ENCODE measurements at places on chromosomes 3 and 15.

DNA sequence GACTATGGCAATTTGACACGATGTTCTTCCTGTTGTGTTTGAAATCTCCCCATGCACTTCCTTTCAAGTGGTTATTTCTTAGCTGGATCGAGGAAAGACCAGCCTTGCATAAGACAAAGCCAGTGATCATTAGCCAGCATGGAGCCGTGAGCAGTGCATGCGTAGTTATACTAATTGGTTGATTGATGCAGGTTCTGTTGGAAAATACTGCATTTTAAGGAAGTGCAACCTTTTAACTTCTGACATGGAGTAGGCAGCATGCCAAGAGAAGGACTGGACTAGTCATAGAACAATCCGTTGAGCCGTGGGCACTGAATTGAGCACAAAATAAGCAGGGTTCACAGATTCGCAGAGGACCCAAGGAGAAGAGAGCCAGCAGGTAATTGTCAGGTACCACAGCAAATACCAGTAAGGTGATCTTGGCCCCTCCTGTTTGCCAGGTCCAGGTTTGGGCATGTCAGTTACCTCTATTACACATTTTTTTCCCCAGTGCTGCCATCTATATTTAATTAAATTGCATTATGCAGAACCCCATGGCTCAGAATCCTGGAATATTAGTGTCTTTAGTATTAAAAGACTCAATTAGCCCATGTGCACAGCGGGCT, 29.0 kb upstream of the BCL6 start:
- DNase-seq = no peak

GRCh38 chr15:40932156-40932555, 3.0 kb downstream of the DLL4 start:
- no peak for DNase-seq

- DNase-seq = no peak
Observed at GRCh38 chr3:128727996-128728395, 2.0 kb downstream of the RAB7A start.

DNA sequence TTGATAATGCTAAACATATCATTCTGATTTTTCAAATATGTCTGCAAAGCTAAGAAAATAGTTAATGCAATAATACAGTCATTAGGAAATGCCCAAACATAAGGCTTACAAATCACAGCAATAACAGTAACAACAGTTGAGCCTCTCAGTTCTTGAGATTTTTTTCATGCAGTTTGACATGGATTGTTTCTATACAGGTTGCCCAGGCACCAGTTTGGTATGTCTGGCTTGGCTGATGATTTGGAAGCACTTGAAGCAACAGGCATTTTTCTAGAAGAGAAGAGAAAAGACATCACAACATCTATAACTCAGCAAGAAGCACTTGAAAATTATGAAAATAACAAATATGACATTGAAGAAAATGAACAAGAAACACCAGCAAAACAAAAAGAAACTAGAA, 78.7 kb upstream of the COL6A5 start:
- no peak for DNase-seq

GRCh38 chr3:13708871-13709595, 160.1 kb downstream of the FBLN2 start:
- no peak for DNase-seq

GRCh38 chr15:77187751-77188464, 117.0 kb upstream of the TSPAN3 start:
- DNase-seq = no peak

DNA sequence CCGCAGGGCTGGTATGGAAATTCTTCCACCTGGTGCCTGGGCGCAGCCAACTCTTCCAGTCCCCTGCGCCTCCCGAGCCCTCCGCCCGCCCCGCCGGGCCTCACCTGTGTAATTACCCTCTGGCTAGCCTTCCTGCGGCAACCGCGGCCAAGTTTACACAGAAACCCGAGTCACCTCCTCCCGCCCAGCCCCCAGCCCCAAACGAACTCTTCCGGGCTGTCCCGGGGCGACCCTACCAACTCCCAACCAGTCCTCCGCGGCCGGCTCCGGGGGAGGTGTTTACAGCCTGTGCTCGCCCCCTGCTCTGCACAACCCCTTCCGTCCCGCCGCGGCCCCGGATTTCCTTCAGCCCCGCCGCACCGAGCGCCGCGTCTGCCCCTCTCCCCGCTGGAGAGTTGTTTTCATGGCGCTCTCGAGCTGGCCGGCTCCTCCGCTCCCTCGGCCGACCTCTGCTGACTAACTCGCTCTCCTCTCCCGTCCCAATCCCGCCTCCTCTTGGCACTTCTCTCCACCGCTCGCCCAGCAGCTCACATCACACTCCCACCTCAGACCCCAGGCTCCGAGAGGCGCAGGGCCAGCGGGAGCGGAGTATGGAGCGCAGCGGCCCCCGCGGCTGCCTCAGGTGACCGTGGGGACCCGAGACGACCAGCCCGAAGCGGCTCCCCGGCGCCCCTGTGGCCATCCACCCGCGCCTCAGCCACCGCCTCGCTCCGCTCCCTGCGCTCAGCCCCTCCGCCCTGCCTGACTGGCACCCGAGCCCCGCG, 538 bp downstream of the ATOSA start:
- no peak for DNase-seq

GRCh38 chr3:8852511-8852910, 83.1 kb upstream of the OXTR start:
- no peak for DNase-seq

DNA sequence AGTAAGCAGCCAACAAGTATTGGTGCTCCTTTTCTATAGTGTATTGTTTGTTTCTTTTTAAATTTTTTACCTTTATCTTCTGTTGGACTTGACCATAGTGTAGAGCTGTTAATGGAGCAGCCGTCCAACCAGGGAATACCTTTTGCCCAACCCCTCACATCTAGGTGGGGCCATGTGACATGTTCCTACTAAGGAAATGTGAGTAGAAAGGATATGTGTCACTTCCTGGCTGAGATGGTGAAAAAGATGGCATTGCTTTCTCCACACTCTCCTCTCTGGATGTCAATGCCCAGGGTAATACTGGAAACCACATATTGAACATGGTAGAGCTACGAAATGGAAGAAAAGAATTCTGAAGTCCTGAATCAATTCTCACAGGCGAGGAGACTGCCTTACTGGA, 218.8 kb downstream of the TBL1XR1 start:
- no peak for DNase-seq

- no peak for DNase-seq
Observed at GRCh38 chr3:158683230-158683962, 10.9 kb upstream of the LXN start.

Data from cortex of kidney (tissue), 1 donor.